Spinal cord (tissue), 10 donors: ENCODE measurements at places on chromosomes 4 and X. TPM values are rescaled to one million over a fixed set of nuclear protein-coding genes. Genes with fewer than 3 reads are reported as not detected.

GRCh38 chr4:106851726-106852125 is 184.4 kb downstream of the DKK2 start:
- DNase-seq = no peak

- DNase-seq = no peak
Measured at GRCh38 chrX:130566028-130566683, 164.4 kb downstream of the RBMX2 start.

GRCh38 chr4:8029689-8030088 is 90.0 kb upstream of the AFAP1 start:
- DNase-seq = no peak

BEX2 gene
- total RNA-seq = 82.5 TPM

DNA sequence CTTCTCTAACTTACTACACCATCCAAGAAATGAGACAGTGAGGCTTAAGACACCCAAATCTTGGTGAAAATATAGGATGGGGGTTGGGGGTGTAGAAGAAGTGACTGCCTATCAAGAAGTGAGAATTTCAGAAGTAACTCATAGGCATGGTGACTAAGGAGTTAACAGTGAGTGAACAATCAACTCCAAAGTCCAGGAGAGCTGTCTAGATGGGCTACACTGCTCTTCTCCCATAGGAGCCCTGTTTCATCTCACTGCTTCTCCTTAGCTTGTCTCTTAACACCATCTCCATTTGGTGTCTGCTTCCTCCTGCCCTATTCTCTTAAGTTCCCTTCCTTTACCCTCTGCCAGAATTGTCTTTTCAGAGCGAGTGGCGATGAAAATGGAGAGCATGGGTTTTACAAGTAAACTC is 22.7 kb downstream of the FABP2 start:
- no peak for DNase-seq

DNA sequence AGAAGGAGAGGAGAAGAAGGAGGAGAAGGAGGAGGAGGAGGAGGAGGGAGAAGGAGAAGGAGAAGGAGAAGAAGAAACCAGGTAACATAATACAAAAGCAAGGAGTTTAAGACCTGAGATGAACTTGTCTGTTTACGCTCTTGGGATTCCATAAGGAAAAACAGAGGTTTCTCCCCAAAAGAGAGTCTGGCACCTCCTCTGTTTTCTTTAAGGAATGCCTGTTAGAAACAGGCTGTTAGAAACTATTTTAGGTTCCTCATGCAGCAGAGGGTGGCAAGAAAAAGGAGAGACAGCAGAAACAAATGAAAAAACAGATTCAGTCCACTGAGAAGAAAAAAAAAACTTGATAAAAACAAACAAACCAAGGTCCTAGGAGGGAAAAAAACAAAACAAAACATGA is 10.3 kb upstream of the FHDC1 start:
- no peak for DNase-seq

DNA sequence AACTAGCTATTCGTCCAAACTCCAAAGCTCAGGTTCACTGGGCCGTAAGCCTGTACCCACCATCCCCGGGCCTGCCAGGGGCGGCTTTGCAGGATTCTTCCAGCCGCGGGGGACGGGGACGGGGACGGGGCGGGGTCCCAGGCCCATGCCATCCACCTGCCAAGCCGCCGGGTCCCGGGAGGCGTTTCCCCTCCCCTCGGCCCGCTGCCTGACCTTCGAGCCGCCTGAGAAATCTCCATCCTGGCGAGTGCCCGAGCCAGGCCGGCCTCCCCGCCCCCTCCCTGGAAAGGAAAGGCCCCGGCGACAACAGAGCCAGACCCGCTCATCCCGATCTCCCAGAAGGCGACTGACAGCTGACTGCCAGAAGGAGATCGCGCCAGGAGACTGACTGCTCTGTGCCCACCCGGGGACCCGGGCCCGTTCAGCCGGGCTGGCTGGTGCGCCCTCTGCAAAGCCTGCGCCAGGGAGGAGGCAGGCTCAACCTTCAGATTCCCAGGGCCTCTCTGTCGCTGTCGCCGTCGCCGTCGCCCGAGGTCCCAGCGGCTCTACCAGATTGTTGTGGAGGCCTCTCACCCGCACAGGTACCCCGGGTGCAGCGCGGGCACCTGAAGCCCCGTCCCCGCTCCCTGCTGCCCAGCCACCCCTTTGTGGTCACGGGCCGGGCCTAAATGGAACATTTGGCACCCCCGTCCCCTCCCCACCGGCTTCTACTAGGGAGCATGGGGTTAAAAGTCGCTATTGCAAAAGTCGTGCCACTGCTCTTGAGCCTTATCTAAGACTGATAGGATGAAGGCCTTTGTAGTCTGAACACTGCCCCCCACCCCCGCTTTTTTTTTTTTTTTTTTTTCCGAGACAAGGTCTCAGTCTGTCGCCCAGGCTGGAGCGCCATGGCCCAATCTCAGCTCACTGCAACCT is at the start of gene RGN:
Gene RGN (plus strand): TSS at position 315 of the 915 bp plus-strand sequence. CDS start 2,702 bp downstream, outside the sequence.
- no peak for DNase-seq

INTU gene
- total RNA-seq = 23.2 TPM

GRCh38 chr4:68147079-68147478 is 17.4 kb upstream of the TMPRSS11F start:
- no peak for DNase-seq

DNA sequence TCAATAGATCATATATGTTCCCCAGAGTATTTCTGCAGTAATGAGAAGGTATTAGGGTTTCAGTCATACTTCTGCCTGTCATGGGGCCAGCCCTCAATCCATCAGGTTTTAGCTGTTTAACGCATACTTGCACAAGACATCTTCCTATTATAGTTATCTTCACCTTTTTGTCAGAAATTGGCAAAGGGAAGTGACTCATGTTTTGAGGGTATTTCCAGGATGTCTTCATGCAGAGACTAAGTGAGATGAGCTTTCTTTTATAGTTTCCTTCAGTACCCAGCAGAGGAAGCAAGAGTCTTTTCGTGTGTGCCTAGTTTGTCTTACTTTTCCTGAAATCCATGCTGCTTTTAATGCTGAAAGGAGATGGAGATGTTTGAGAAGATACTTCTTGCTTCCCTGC is 9.5 kb downstream of the CSTF2 start:
- DNase-seq = no peak

HSPA4L gene
- 11.4 TPM for total RNA-seq

GRCh38 chr4:17189401-17189720 is 290.9 kb upstream of the LDB2 start:
- DNase-seq = no peak

- DNase-seq = no peak
Measured at GRCh38 chrX:53294024-53294648, 12.8 kb upstream of the IQSEC2 start.

DNA sequence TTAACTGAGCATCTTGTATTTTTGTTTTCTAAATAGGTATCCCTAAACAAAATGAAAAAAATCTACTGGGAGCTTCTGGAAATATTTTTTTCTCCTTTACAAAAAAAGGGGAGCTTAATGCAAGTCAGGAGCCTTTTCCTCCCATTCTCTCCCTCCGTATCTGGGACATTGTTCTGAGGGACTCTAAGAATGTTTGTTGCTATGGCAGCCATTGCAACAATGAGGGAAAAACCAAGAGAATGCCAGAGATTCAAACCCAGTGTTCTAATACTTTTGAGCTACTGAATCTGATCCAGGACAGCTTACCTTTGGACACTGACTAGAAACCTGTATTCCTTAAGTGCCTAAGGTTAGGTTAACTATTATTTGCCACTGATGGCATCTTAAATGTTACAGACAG is 485.7 kb upstream of the HS3ST1 start:
- DNase-seq = peak; percentile 64

DNA sequence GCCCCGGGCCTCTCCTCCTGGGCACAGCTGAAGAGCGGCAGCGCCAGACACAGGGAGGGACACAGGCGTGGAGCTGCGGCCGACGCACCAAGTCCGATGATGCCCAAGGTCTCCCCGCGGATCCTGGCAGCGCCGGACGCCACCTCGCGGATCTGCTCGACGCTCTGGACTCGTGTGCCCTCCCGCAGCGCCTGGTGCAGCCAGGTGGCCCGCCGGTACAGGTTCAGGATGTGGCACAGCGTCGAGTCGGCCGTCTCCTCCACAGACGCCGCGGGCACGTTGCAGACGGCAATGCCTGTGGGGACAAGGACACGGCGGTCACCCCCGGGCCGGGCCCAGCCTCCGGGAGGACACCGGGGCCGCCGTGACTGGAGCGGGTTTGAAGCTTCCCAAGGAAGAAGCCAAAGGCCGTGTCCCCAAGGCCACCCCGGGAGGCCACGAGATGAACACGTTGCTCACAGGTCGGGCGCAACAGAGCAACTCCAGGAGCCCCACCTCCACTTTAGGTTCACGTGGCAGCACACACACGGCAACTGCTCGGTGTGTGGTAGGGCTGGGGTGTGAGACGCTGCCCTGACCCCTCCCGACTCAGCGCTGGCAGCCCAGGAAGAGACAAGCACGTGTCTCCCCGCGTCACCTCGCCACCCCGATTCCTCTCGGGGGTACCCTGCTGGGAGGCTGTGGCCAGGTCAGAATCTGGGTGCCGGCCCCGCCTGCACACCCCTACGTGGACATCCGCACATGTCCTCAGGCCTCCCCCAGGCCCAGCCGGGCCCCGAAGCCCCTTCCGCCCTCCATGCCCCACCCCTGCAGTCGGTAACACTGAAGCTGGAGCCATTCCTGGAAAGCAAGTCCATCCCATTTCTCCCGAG is 23.4 kb downstream of the CTBP1 start:
- DNase-seq = no peak

DNA sequence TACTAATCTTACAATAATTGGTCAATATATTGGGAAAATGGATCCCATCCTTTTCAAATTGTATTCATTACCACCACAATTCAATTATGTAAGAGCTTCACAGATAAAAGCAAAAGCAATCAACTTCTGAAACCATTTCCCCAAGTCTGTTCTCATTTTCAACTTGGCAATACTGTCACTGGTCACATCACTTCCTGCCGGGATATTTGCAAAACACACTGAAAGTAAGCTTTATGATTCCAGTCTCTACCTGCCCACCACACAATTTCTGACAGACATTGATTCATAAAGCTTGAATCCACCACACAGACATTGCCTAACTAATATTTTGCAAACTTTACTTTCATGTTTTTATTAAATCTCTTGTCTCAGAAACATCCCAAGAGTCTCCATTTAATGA is 53.6 kb downstream of the LIN54 start:
- no peak for DNase-seq

DNA sequence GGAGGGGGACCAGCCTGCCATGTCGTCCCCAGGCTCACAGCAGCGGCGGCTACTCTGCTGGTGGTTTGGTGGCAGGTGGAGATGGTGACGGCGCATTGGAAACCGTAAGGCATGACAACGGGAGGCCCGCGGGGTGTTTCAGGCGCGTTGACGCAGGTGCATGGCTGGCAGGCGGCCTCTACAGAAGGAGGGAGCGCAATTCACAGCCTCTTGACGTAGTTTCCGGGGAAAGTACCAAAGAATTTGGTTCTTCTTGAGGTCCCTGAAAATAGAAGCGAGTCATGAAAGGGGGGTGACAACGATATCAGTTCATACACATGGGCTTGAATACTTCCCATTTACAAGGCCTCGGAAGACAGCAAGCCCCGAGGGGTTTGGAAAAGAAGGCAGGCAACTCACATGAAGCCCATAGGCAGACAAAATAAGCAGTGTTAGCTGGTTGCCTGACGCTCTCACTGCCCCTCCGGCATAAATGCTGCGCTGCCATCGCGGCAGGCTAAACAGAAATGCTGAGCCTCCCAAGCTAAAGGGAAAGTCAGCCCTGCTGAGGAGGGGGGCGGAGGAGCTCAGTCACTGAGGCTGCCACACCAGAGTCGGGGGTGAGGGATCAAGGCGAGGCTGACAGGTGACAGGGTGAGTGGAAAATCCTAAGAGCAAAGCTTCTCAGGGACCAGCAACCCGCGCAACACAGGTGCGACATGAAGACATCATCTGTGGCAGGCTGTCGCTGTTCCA is 52.3 kb upstream of the PDLIM3 start:
- no peak for DNase-seq
